Naive thymus-derived CD4-positive, alpha-beta T cell (primary cell): ENCODE measurements at places on chromosomes 12 and 14. TPM values are rescaled to one million over a fixed set of nuclear protein-coding genes. Genes with fewer than 3 reads are reported as not detected.

DNA sequence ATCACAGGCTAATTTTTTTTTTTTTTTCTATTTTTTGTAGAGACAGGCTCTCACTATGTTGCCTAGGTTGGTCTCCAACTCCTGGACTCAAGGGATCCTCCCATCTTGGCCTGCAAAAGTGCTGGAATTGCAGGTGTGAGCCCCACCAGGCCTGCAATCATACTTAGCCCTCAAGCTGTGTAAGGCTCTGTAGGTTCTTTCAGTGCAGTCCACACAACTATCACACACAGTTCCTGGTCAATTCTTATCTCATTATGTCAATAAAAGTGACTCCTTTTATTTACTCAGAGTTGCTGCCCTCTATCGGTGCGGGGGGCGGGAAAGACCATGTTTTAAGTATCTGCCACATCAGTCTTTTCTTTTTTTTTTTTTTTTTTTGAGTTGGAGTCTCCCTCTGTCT lies 29.0 kb downstream of the SLC2A3 start:
- DNase-seq, result no peak

- no peak for DNase-seq
Measured at GRCh38 chr12:66051361-66051760, 79.2 kb downstream of the LLPH start.

- no peak for DNase-seq
Measured at GRCh38 chr14:49849213-49849847, 3.3 kb downstream of the NEMF start.

DNA sequence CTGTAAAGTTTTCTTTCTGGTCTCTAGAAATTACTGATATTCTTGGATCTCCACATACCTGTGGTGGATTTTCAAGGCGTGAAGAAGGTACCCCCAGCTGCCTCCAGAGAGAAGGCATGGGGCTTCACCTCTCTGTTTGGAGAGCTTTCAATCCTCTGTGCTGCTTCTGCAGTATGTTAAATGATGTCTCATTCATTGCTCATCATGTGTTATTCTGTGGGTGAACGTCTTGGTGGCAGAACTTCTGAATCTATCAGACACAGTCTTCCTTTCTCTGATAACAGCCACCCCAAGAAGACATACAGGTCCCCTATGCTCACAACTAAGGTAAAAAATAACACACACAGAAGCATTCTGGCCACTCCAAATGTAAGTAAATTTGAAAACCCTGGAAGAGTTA lies 221.3 kb upstream of the TMEM260 start:
- no peak for DNase-seq

DNA sequence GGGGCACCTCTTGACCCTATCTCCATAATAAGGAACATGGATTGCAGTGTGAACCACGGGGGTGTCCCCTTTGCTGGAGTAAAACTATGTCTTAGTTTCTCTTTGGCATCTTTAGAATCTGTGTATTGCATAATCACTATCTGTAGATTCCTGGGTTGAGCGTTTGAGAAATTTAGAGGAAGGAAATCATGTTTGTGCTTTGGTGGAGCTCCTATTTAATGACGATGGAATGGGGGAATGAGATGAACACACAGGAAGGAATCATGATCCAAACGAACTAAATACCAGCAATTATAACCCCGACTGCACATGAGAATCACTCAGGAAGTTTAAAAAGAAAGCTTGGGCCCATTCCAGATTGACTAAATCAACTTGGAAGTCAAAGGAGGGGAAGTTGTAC lies 1.3 kb upstream of the MYG1 start:
- no peak for DNase-seq

- no peak for DNase-seq
Measured at GRCh38 chr14:27236601-27237000, 638.8 kb upstream of the NOVA1 start.

GRCh38 chr12:128864516-128865186 lies 11.4 kb downstream of the GLT1D1 start:
- DNase-seq, result no peak

DNA sequence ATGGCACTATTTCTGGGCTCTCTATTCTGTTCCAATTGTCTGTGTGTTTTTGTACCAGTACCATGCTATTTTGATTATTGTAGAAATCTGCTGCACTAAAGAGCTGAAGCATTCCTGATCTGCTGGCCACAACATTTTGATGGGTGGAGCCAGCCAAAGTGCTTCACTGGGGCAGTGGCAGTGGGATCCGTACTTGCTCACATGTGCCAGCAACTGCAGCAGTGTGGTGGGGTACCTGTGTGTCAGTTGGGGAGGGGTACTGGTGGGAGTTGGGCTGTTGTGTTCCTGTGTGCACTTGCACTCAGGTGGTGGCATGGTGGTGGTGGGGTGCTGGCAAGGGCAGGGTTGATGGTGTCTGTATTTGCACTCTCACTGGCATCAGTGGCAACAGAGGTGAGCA lies 204.6 kb upstream of the ALG10 start:
- DNase-seq, result no peak

DNA sequence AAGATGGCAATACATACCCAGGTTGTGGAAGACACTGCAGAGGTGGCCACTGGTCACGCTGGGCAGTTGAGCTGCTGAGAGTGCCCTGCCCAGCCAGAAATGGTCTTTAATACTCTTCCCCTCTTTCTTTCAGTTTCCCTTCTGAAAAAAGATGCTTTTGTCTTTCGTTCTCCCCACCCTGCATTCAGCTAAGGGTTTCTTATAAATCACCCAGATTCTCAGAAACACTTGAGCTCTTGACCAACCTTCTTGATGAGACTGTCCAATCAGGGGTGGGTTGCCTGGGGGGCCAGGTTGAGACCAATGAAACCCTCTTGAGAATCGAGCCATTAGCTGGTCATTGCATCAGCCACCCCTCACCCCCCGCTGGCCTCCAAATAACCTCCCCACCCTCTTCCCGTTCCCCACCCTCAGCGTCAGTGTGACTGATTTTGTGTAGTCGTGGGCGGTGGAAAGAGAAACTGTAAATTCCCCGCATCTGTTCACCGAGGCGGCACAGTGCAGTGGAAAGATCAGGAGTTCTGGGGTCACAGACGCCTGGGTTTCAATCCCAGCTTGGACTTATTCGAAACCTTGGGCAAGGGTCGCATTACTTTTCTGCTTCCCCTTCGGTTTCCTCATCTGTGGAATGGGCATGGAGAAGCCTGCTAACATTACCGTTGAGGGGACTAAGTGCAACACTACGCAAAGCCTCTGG lies 52.3 kb downstream of the SLC25A47 start:
- peak; percentile 25 for DNase-seq

Gene SDSL
- polyA plus RNA-seq, result not detected

Gene RFX4
- not detected for polyA plus RNA-seq

Gene PLA2G1B
- polyA plus RNA-seq, result not detected
